Stromal cell of bone marrow (primary cell): ENCODE measurements at places on chromosomes 5 and 9.

- no peak for DNase-seq
Measured at GRCh38 chr5:143976055-143976454, 164.1 kb downstream of the HMHB1 start.

- DNase-seq, result no peak
Measured at GRCh38 chr5:136484808-136485325, 119.5 kb upstream of the TRPC7 start.

DNA sequence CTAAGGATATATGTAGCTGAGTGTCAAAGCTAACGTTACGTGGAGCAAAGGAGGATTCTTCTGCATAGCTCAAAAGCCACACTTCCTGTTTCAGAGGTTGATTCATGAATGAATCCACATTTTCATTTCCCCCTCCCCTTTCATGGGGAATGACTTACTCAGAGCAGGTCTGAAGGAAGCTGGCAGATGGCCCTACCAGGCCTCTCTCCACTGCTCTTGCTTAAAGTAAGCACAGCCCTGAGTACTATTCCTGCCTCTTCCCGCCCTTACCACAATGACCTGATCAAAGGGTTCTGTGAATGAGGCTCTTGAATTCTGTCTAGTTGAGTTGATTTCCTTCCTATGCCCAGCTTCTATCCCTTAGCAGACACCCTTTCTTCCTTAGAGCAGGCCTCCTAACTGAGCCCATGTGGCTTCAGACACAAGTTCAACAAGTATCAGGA, 6.3 kb downstream of the IGIP start:
- DNase-seq, result peak; percentile 91

GRCh38 chr5:175381130-175381529, 62.9 kb downstream of the DRD1 start:
- no peak for DNase-seq

DNA sequence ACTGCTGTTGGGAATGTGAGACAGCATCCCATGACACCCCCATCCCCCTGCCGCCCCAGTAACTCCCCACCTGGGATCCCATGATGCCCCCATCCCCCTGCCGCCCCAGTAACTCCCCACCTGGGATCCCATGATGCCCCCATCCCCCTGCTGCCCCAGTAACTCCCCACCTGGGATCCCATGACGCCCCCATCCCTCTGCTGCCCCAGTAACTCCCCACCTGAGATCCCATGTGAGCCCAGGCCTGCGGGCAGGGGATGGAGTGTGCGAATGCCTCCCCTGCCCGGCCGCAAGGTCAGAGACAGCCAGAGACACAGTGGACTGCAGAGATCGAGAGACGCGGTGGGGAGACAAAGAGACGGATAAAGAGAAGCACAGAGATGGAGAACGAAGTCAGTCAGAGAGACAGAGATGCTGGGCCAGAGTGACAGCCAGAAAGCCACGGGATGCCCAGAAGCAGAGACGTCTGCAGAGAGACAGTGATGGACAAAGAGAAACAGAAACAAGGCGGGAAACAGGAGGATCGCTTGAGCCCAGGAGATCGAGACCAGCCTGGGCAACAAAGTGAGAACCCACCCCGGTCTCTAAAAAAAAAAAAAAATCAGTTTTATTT, 992 bp downstream of the SH2D3C start:
- DNase-seq, result no peak

DNA sequence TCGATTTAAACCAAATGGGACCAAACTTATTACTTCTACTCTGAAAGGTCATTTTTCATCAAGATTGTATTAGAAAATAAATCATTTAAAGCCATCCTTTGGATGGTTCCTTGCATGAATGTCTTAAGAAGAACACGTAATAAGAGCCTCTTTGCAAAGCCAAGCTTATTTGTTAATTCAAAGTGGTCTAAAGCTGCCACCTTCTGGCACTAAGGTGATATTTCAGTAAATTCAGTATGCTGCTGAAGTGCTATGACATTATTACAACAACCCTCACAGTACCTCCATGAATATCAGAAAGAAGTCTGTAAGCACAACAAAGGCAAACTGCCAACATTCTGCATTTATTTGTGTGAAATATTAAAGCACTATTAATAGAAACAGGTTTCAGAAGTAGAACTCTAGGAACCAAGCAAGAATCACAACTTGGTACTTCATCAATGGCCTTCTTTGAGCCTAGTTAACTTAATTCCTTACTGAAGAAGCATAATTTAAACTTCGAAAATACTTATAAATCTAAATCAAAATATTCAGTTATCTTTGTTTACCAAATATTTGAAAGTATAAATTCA, 53.1 kb upstream of the TYRP1 start:
- DNase-seq, result peak; percentile 16

DNA sequence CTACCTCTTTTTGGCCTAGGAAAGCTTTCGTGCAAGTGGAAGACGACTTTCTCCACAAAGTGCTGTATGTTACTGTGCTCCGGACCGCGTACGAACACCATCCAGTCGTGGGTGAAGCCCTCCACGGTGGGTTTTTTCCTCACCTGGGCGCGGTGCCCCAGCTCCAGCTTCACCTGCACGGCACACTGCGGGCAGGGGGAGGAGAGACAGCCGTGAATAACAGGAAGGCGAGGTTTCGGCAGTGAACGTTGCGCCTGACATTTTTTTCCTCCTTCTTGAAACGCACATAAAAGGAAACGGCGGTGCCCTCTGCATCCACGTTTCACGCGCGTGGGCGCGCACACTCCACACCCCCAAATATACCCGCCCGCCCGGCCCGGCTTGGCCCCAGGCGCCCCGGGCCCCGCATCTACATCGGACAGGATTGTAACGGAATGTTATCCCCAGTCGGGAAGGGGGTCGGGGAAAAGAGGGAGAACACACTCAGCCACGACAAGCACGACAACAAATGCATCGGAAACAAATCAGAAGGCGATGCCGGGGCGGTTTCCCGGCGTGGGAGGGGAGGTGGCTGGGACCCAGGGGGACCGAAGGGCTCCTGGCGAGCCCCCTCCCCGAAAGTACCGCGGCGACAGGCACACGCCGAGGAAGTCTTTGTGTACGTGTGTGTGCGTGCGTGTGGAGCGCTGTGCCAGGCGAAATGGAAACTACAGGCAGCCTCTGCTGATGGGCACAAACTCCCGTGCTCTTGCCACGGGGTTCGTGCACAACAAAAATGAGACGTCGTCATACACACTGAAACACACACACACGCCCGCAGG, 1.4 kb downstream of the MLLT3 start:
- no peak for DNase-seq

GRCh38 chr9:13513716-13514444, 234.4 kb upstream of the MPDZ start:
- no peak for DNase-seq

GRCh38 chr9:5269249-5269715, 35.2 kb downstream of the RLN2 start:
- no peak for DNase-seq

GRCh38 chr9:113012492-113012891, 500 bp upstream of the ZNF883 start:
- no peak for DNase-seq

- no peak for DNase-seq
Measured at GRCh38 chr5:100840370-100840769, 62.7 kb downstream of the ST8SIA4 start.

DNA sequence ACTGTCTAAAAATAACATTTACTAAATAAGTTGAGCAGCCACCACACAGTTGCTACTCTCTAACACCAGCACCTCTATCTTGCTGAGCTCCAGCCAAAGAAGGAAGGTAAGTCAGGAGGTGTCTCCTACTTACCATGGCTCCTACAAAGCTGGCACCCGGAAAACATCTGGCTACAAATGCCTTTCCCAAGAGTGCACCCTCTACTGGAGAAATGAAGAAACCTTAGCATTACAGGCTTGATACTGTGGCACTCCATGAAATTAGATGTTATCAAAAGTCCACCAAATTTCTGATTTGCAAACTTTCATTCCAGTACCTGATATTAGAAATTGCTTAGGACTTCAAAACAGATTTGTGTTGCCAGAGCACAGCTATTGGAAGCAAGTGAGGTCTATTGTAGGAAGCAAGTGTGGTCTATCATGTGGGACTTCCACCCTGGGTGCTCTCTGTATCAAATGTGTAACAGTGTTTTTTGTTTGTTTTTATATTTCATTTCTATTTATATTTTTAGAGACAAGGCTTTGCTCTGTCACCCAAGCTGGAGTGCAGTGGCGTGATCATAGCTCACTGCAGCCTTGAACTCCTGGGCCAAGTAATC, 25.7 kb upstream of the RFK start:
- no peak for DNase-seq

- DNase-seq, result peak; percentile 50
Measured at GRCh38 chr5:14417276-14417730, 164.3 kb upstream of the OTULINL start.

- no peak for DNase-seq
Measured at GRCh38 chr5:36537724-36538123, 68.7 kb upstream of the SLC1A3 start.

- DNase-seq, result no peak
Measured at GRCh38 chr9:91214867-91215266, 146.9 kb downstream of the AUH start.

DNA sequence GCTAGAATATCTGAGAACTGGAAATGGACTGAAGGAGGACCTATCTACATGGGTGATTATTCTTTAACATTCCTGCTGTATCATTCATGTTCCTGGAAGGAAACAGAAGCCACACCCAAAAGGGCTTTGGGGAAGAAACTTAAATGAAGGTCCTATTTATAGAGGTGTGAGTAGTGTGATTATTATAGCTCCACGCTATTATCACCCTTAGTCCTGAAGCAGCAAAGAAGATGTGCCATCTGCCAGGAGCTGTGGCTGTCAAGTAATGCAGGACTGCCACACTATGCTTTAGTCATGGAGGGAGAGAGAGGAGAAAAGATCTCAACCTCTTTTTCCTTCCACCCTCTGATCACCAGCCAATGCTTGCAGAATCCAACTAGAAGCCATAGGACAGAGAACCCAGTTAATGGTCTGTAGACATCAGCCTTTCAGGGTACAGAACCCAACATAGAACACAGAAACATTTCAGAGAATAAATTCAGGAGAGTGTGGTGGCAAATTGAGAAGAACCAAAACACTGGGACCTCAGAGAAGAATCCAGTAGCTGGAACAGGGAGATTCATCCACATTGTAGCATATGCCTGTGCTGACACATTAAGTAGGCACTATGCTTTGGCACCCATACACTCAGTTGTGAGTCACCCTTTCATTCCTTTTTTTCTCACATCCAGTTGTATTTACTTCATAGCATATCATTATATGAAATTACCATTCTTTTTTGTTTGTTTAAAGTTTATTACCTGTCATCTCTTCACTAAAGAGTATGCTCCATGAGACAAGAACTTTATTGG, 21.0 kb upstream of the RNF180 start:
- DNase-seq, result peak; percentile 61

DNA sequence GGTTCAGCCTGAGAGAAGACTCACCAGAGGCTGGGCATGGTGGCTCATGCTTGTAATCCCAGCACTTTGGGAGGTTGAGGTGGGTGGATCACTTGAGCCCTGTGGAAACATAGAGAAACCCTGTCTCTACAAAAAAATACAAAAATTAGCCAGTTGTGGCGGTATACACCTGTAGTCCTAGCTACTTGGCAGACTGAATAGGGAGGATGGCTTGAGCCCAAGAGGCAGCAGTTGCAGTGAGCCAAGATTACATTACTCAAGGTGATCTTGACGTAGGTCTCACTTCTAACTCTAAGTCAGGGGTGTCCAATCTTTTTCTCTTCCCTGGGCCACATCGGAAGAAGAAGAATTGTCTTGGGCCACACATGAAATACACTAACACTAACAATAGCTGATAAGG, 16.2 kb upstream of the ATP6V1G1 start:
- no peak for DNase-seq

GRCh38 chr5:60961685-60962084, 16.7 kb downstream of the NDUFAF2 start:
- DNase-seq, result peak; percentile 24

DNA sequence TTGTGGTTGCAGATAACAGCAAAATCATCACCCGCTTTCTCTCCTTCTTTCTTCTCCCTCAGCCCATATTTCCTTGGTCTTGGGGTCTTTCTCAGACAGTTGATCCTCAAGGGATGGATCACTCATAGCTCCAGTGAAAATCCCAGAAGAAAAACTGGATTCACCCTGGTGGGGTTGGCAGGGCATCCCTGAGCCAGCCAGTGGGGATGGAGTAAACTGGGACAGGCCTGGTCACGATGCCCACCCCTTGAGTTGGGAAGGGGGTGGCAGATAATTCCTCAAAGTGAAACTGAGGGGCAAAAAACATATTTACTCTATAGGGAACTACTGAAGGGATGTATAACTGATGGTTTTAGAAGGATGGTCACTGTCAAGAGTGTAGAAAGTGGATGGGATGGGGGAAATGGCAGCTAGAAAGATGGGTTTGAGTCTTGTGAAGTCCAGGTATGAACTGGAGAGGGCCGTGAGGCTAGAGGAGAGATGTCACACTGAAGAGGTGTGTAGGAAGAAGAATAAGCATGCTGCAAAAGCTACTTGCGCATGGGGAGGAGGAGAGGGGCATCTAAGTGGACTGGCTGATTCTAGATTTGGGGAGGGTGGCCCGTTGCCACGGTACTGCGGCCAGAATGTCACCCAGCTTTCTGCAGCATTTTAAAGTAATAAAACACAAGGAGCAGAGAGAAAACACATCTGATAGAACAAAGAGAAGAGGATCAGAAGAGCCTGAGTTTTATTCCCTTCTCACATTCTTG, 162.8 kb downstream of the PJA2 start:
- no peak for DNase-seq

- DNase-seq, result no peak
Measured at GRCh38 chr9:34647651-34648050, 1.2 kb downstream of the GALT start.

DNA sequence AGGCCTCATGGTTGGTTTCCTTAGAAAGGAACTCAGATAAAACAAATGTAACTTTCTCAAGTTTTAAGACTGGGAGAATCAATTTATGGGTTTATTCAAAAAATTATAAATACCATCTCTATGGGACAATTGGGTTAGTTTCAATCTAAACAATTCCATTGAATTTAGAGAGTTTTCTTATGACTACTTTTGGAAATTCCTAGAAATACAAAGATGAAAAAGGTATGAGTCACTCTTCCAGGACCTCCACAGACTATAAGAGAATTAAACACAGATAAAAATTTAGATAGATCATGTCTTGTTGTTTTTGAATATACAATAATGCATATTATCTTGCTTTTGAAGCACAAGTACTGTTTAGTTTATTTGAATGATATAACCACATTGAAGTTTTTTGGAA, 188.7 kb downstream of the CHSY3 start:
- peak; percentile 9 for DNase-seq

DNA sequence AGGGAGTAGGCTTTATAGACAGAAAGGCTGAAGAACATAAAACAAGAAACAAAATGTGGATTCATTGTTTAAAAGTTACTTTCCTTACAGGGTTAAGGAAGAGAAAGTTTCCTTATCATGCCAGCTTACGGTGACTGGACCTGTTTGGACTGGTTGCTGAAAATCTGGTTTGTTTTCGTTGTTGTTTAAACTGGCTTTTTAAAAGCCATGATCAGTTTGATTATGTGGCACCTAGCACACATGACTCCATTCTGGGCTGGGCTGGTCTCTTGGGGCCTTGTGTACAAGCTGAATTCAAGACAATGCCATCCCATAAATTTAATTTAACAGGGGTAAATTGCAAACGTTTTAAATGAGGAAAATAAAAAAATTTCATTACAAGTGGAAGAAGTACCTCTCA, 18.4 kb upstream of the ZNF474 start:
- no peak for DNase-seq
